ENCODE measurements at places on chromosomes 11 and 22.

- no peak for DNase-seq
Observed at GRCh38 chr22:25347752-25348102, 128.3 kb downstream of the CRYBB2 start.

- DNase-seq: no peak
Observed at GRCh38 chr11:107547961-107548360, 17.6 kb downstream of the ALKBH8 start.

DNA sequence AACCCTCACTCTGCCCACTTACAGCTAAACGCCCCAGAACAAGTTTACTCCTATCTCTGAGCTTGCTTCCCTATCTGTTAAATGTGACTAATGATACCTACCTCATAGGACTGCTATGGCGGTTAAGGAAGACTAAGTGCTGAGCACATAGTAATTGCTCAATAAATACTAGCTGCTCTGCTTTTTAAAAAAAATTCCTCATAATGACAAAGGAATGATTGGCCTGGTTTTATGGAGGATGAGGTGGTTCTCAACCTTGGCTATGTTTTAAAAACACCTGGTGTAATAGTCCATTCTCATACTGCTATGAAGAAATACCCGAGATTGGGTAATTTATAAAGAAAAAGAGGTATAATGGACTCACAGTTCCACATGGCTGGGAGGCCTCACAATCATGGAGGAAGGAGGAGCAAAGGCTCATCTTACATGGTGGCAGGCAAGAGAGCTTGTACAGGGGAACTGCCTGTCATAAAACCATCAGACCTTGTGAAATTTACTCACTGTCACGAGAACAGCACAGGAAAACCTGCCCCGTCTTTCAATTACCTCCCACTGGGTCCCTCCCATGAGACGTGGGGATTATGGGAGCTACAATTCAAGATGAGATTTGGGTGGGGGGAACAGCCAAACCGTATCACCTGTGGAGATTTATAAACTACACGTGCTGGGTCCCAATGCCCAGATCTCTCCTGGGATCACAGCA, 127.2 kb upstream of the SYT13 start:
- no peak for DNase-seq

- no peak for DNase-seq
Observed at GRCh38 chr22:44012162-44012561, 11.9 kb upstream of the PARVB start.

DNA sequence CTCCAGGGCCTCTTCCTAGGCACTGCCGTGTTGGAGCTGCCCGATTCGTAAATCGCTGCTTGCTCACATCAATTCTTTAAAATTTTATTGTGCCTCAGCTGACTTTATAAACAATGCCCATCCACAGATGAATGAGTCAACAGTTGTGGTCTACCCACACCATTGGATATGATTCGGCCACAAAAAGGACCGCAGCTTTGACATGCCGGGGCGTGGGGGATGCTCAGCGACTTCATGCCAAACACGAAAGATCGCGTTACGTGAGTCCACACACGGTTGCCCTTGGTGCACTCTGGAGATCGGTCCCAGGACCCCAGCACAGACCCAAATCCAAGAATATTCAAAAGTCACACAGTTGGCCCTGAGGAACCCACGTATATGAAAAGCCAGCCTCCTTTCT, 195.7 kb downstream of the CTTN start:
- no peak for DNase-seq

- DNase-seq: peak; percentile 42
Observed at GRCh38 chr11:17991783-17992433, 20.9 kb downstream of the SERGEF start.

DNA sequence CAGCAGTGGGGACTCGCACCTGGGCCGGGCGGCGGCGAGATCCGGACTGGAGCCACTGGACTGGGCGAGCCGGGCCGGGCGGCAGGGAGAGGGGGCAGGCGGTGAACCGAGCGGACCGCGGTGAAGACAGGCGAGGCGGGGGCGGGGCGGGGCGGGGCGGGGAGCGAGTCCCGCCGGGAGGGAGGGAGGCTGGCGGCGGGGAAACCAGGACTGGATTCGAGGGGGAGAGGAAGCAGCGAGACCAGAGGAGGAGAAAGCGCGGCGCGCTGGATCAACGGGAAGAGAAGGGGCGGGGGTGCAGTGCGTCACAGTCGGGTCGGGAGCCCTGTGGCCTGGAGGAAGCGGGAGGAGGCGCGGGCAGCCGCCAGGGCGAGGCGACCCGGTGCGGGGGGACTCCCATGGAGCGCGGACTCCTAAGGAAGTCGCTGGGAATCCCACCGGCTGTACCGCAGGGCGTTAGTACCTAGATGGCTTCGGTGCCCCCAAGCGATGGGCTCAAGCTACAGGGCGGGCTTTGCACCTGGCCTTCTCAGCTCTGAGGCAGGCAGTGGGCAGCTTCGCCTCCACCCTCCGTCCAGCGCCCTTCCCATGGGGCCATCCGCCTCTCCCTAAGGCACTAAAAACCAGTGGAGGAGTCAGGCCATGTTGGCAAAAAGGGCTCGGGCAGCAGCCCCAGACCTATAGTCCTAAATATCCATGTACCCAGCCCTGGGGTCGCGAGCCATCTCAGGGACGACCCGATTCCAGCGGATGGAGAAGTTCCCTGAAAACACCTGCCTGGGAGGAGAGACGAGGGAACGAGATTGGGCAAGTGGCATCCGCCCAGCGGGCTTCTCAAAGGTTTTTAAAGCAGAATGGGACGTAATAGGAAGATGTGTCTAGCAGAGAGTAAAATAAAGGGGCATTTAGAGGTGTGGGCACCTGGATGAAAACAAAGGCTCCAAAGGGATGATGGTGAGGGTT, at the start of gene TMEM121B:
Gene TMEM121B, minus strand, starts transcription at position 128 of the 963 bp plus-strand sequence. CDS start 233 bp downstream, outside the sequence.
- DNase-seq: no peak

DNA sequence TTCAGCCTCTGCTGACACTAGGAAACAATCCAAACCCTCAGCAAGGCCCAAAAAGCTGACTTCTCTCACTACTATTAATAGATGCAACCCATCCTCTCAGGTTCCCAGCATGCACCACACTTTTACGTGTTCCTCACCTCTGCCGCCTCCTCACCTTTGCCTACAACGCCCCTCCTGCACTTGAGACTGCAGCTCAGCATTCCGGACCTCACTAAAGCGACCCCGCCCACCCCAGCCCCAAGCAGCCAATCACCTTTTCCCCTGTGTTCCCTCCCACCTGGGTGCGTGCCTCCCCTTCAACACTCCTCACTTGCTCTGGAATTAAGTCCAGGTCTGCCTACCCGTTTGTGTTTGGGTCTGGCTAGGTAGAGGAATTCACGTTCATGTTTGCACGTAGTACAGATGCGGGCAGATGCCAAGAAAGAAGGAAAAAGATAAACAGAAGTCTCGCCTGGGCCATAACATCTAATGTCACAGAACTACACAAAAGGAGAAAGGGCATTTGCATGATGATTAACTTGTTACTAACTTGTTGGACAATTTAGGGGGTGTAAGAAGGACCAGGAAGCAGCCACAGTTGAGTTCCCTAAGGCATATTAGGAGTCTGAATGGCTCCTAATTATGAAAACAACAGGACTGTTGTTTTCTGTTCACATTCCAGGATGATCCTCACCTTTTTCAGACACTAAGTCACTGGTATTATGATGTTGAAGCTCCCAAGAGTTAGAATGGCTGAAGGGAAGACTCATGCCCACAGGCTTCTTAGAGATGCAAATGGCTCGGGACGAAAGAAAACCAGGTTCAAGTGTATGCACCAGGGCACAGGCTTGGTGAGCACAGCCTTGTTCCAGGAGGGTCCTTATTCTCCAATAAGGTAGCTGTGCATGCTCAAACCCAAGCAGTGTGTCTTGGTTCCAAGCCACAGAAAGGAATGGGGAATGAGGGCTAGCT, 102.2 kb downstream of the MICAL3 start:
- no peak for DNase-seq

DNA sequence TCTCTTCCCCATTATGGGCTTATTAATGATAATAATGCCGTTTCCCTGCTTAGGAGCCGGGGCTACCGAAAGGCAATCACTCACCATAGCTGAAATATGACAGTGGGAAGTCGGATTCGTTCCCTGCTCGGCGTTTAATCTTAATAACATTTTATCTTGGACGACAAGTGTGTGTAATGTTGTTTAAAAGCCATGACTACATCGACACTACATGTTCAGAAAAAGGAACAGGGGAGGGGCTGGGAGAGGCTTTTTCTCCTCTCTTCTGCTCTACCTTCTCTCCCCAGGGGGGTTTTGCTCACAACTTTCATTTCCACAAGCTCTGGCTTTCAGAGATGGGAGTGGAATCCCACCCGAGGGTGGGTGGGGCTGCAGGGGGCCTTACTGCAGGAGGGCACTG, 105.5 kb downstream of the DSCAML1 start:
- no peak for DNase-seq

DNA sequence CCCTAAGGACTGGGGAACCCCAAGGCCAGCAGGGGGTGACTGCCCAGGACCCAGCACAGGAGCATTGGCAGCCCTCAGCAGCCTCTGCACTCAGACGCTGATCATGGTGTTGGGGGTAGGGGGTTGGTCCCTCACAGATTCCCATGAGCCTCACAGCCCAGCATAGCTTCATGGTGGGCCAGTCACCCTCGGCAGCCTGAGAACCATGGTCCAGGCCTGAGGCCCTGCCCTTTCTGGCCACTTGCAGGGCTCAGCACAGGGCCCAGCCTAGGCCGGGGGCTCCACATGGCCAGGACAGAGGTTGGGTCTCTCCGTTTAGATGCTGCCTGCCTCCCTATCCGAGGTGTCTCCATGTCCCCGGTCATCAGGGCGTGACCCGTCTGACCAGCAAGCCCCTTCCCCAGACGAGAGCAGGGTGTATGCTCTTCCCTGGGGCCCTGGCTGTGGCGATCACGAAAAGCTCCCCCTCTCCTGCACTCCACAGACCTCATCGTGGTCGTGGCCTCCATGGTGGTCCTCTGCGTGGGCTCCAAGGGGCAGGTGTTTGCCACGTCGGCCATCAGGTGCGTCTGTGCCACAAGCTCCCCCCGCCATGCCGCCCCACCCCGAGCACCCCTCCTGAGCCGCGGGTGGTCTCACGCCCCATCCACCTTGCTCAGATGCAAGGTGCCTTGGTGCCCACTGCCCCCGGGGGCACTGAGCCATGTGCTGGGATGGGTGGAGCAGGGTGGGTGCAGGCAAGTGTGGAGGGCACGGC, 126.2 kb downstream of the KCNQ1 start:
- no peak for DNase-seq

- DNase-seq: no peak
Observed at GRCh38 chr11:60948250-60948649, 3.7 kb downstream of the SLC15A3 start.

- no peak for DNase-seq
Observed at GRCh38 chr11:19432370-19433061, 191.8 kb upstream of the E2F8 start.

DNA sequence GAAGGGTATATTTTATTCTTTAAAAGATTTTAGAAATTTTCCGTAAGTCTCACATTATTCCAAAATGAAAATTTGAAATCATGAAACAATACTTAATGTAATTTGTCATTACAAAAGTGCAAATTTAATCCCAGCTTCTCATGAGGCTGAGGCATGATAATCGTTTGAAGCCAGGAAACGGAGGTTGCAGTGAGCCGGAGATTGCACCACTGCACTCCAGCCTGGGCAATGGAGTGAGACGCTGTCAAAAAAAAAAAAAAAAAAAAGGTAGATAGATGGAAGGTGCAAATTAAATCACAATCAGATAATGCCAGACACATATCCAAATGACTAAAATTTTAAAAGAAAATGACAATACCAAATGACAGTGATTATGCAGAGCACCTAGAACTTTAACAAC, 644.2 kb downstream of the FAM181B start:
- no peak for DNase-seq

DNA sequence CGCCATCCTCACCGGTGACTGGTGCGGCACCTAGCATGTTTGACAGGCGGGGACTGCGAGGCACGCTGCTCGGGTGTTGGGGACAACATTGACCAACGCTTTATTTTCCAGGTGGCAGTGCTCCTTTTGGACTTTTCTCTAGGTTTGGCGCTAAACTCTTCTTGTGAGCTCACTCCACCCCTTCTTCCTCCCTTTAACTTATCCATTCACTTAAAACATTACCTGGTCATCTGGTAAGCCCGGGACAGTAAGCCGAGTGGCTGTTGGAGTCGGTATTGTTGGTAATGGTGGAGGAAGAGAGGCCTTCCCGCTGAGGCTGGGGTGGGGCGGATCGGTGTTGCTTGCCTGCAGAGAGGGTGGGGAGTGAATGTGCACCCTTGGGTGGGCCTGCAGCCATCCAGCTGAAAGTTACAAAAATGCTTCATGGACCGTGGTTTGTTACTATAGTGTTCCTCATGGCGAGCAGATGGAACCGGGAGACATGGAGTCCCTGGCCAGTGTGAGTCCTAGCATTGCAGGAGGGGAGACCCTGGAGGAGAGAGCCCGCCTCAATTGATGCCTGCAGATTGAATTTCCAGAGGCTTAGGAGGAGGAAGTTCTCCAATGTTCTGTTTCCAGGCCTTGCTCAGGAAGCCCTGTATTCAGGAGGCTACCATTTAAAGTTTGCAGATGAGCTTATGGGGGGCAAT, 1.1 kb downstream of the NEAT1 start:
- DNase-seq: peak; percentile 9

- DNase-seq: no peak
Observed at GRCh38 chr11:35609656-35610055, 8.6 kb upstream of the FJX1 start.

- no peak for DNase-seq
Observed at GRCh38 chr11:83140691-83141455, 16.1 kb upstream of the PCF11 start.

DNA sequence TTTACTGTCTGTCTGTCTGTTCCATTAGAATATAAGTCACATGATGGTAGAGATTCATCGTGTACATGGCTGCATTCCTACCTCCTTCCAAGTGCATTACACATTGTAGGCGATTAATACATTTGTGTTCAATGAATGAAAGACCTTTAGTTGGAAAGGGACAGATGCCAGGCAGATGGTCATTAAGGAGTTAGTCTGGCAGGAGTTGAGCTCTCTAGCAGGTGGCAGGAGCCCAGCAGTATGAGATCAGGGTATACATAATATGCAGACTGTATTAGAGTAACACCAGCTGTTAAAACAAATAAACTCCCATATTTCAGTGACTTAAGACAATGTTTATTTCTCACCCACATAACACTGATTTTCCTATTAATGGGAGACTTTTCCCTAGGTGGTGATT, 147.7 kb upstream of the LARGE1 start:
- DNase-seq: no peak

DNA sequence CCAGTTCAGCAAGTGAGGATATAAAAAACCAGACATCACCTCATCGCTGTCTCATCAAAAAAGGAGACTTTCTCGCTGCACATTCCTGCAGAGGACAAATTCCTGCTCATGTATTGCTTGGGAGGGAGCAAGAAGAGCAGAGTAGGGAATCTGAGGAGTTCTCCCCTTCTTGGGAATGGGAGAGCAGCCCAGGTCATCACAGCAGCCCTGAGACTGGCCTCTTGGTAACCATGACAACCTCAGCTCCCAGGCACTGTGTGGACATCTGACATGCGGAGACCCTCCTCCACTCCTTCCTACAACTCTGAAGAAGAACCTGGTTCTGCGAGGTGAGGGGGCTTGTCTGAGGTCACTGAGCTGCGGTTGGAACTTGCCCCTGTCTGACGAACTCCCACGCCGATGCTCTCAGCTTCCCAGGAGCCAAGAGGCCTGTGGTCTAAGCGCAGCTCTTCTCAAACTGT, 17.9 kb downstream of the RFPL1 start:
- DNase-seq: no peak
